Sciatic nerve (tissue), 2 donors: ENCODE measurements at places on chromosomes 6 and 20. TPM values are rescaled to one million over a fixed set of nuclear protein-coding genes. Genes with fewer than 3 reads are reported as not detected.

GRCh38 chr6:170011204-170012036, 260.0 kb downstream of the ERMARD start:
- DNase-seq, result peak; percentile 23

GRCh38 chr6:131813991-131814390, 6.2 kb downstream of the ENPP1 start:
- DNase-seq, result no peak

DNA sequence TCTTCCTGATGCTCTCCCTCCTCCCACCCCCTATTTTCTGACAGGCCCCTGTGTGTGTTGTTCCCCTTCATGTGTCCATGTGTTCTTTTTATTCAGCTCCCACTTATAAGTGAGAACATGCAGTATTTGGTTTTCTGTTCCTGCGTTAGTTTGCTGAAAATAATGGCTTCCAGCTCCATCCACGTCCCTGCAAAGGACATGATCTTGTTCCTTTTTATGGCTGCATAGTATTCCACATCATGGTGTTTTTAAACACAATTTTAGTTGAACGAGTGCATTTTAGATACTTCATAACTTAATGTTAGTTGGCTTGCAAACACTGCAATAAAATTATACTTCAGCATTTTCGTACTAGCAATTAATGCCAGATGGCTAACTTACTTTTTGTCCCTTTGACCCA, 28.5 kb downstream of the COL9A1 start:
- DNase-seq, result no peak

The BCAS1 gene
- 117 TPM for total RNA-seq

The TREM1 gene
- 9.8 TPM for total RNA-seq

The HINT3 gene
- total RNA-seq, result 25.0 TPM
